ENCODE measurements at places on chromosomes 11 and 22.

DNA sequence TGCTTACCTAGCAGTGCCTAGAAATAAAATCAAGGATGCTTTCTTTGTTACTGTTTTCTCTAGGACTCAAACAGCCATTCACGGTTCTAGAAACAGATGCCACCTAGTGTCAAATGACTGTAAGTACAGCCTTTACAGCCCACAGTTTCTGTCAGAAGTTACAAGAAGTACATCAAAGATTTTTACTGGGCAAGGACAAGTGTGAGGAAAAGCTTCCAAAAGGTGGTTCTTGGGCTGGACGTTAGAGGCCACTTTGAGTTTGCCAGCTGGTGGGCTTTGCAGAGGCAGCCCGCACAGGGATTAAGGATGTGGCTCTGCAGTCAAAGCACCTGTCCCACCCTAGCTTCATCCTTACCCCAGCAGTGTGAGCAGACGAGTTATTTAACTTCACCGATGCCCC, 6.9 kb downstream of the KMT5B start:
- peak; percentile 59 for DNase-seq

GRCh38 chr11:18265949-18266348, at the start of gene SAA1:
TSS of gene SAA1 (plus strand) at chr11:18266264. CDS start at chr11:18266888, 624 bp downstream.
- no peak for DNase-seq

GRCh38 chr11:119832202-119832935, 103.4 kb upstream of the NECTIN1 start:
- no peak for DNase-seq

DNA sequence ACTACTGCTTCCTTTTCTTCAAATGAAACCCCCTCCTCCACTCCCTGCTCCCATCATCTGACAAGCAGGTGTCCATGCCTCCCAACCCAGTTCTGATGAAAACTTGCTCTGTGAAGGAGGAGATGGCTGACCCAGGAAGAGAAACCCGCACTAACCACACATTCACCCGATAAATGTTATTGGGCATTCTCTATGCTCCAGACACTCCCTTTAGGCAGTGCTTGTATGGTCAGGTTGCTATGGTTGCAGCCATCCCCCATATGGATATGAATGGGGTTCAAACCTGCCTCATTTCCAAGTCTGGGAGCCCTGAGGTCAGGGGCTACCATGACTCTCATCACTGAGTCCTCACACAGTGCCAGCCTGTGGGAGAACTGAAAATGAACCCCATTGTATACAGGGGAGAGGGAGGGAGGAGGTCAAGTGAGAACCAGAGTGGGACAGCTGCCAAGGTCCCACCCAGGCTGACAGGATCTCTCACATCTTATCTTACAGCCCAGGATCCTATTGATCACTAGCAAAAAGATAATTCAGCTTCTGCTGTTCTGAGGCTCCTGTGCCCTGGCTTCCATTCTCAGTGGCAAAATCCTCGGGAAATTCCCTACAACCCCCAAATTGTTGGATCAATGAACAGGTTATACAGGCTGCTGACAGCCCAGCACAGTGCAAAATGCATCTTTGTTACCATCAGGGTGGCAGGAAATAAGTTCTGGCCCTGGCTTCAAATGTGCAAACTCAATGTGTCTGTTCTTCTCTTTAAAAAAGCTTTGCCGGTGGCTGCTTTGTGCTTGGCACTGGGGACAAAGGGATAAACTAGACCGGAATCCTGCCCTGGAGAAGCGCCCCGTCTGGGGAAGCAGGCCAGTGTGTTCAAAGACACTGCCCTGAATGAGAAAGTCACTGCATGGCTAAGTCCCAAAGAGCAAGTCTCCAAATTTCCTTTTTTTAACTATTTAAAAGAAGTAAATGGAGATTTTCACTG, 22.7 kb upstream of the ACER3 start:
- no peak for DNase-seq

DNA sequence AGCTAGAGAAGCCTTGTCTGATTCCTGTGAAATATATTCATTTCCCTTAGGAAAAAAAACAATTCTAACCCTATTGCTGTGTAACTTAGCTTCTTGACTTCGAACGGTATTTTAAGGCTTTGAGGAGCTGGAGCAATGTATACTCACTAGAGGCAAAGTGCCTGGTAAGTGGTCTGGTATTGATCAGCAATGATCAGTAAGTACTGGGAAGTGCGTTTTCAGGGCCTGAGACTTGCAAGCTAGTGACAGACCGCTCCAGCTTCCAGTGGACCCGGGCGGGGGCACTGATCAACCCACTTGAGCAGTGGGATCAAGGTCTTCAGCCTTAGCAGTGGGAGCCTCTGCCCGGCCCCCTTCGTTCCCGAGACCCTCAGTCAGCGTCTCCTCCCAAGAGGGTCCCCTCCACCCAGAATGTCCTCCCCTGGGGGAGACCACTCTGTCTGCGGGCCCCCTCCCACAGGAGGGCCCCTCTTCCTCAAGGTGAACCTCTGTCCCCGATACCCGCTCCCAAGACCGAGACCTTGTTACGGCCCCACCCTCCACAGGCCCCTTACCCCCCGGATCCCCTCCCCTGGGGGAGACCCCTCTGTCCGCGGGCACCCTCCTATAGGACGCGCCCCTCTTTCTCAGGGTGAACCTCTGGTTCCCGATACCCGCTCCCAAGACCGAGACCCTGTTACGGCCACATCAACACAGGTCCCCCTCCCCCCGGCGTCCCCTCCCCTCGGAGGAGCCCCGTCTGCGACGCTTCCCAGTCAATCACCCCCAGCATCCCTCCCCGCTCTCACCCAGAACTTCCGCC, 452 bp upstream of the ATXN10 start:
- no peak for DNase-seq

DNA sequence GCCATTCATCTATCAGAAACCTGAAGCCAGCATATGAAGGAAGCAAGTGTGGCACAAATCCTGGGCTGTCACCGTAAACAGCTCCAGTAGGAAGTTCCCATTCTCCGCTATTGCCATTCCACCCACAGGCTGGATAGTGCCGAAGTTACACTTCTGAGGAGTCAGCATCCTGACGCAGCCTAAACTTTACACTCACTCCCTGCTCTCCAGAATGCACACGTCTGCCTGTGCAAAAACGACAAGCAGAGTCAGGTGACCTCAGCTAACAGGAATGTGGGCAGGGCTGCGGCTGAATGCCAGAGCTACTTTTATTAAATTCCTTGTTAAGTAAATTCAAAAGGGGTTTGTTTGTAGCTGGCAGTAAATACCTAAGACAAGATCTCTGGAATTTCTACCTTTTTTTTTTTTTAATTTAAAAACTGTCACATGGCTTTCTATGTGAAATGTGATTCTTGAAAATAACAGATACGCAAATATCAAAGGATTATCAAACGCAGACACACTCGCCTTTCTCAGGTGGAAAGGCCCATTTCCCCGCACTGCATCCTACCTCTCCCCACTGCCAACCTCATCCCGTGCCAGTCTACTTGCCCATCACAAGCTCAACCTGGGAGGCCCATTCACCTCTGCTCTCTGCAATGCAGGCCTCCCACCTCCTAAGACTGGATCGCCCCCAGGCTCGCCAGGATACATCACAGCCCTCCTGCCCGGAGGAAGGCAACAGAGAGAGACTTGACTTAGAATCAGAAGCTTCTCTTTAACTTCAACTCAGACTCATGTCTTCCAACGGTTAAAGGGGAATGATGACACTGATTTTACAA, 33.5 kb downstream of the NFRKB start:
- no peak for DNase-seq

- no peak for DNase-seq
Observed at GRCh38 chr11:61541598-61541997, 33.0 kb downstream of the LRRC10B start.

GRCh38 chr22:28902490-28902889, 19.1 kb downstream of the ZNRF3 start:
- DNase-seq, result no peak

- no peak for DNase-seq
Observed at GRCh38 chr11:11520231-11521015, 101.4 kb downstream of the GALNT18 start.

- no peak for DNase-seq
Observed at GRCh38 chr22:38835888-38836301, 7.9 kb downstream of the NPTXR start.

DNA sequence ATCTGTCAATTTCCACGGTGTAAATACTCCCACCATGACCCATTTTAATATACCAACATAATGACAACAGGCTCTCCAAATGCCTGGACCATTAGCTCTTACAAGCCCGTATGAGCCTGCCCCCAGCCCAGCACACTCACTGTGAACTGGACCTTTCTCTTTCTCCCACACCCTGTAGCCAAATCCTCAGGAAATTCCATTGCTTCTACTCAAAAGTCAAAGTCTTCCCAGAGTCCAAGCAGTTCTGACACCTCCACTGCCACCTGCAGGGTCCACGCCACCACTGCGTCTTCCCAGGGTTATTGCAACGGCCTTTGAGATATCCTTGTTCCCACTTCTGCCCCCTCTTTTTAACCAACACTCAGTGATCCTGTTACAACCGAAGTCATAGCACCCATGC, 110.1 kb upstream of the ASPHD2 start:
- DNase-seq, result no peak

DNA sequence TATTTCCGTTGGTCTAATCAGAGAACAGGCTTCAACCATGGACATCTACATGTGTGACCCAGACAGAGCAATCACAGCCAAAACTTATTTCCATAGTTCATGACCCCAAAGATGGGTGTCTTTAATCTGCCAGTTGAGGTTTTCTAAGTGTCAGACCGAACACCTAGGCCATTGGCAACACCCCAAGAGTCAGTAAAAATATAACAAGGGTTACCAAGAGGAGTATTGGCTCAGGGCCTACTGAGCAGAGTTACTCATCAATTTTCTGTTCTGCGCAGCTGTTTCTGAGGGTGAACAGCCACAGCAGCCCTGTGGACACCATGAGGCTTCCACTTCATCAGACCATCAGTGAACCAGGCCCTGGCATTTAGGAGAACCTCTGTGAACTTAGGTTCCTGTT, 18.8 kb downstream of the GUCD1 start:
- no peak for DNase-seq

- DNase-seq, result peak; percentile 45
Observed at GRCh38 chr11:96187822-96188221, 155.2 kb downstream of the MAML2 start.

GRCh38 chr22:43001271-43002201, 13.4 kb downstream of the PACSIN2 start:
- DNase-seq, result peak; percentile 34

- no peak for DNase-seq
Observed at GRCh38 chr22:35488513-35488912, 52.1 kb upstream of the RASD2 start.

- DNase-seq, result no peak
Observed at GRCh38 chr11:126548581-126549550, 193.4 kb downstream of the ST3GAL4 start.

DNA sequence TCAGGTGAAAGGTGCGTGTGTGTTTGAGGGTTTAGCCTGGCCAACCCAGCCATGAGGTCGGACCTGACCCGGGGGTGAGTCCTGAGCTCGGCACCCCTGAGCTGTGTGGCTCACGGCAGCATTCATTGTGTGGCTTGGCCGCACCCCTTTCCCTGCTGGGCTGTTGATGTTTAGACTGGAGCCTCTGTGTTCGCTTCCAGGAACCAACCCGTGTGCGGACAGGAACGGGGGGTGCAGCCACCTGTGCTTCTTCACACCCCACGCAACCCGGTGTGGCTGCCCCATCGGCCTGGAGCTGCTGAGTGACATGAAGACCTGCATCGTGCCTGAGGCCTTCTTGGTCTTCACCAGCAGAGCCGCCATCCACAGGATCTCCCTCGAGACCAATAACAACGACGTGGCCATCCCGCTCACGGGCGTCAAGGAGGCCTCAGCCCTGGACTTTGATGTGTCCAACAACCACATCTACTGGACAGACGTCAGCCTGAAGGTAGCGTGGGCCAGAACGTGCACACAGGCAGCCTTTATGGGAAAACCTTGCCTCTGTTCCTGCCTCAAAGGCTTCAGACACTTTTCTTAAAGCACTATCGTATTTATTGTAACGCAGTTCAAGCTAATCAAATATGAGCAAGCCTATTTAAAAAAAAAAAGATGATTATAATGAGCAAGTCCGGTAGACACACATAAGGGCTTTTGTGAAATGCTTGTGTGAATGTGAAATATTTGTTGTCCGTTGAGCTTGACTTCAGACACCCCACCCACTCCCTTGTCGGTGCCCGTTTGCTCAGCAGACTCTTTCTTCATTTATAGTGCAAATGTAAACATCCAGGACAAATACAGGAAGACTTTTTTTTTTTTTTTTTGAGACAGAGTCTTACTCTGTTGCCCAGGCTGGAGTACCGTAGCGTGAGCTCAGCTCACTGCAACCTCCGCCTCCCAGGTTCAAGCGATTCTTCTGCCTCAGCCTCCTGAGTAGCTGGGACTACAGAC, 53.9 kb upstream of the PPP6R3 start:
- no peak for DNase-seq

- DNase-seq, result no peak
Observed at GRCh38 chr11:131371791-131372104, 1.3 kb downstream of the NTM start.

- DNase-seq, result no peak
Observed at GRCh38 chr11:107251298-107251697, 206.3 kb downstream of the CWF19L2 start.

GRCh38 chr22:45942787-45943493, 34.0 kb downstream of the WNT7B start:
- no peak for DNase-seq

DNA sequence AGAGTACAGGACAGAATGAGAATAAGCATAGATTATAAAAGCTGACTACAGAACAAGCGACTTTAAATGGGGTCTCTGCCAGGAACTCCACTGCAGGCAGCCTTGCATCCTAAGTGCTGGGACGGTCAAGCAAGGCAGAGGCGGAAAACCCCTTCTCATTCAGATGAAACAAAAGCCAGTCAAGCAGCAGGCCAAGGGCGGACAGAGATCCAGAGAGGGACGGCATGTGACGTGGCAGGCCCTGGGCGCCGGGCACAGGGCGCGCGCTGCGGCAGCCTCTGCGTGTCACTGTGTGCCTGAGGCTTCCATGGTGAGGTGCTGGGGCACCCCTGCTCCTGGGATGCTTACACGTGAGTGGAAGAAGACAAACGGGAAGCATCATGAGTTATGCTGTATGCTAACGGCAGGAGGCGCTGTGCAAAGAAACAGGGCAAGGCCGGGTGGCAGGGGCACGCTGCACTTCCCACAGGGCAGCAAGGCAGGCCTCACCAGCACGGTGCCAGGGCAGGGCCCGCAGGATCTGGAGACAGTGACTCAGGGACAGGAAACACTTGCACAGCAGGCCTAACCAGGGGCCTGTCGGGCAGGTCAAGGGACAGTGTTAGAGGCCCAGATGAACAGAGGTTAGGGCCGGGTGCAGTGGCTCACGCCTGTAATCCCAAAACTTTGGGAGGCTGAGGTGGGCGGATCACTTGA, 6.2 kb downstream of the TOLLIP start:
- DNase-seq, result no peak

- DNase-seq, result no peak
Observed at GRCh38 chr11:20050551-20051333, 109.5 kb downstream of the DBX1 start.

DNA sequence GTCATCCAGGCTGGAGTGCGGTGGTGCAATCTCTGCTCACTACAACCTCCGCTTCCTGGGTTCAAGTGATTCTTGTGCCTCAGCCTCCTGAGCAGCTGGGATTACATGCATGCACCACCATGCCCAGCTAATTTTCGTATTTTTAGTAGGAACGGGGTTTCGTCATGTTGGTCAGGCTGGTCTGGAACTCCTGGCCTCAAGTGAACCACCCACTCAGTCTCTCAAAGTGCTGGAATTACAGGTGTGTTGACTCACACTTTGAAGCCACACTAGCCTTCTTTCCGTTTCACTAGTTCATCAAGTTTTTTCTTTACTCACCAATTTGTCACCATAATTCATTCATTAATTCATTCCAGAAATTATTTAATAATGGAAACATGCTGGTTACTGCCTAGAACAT, 298.4 kb upstream of the MTNR1B start:
- no peak for DNase-seq

- no peak for DNase-seq
Observed at GRCh38 chr11:75954039-75954438, 139.0 kb downstream of the UVRAG start.

GRCh38 chr11:72239313-72239848, 4.6 kb downstream of the PHOX2A start:
- DNase-seq, result no peak
